Nephron progenitor cell (in vitro differentiated cells): ENCODE measurements at places on chromosomes 13 and 19.

DNA sequence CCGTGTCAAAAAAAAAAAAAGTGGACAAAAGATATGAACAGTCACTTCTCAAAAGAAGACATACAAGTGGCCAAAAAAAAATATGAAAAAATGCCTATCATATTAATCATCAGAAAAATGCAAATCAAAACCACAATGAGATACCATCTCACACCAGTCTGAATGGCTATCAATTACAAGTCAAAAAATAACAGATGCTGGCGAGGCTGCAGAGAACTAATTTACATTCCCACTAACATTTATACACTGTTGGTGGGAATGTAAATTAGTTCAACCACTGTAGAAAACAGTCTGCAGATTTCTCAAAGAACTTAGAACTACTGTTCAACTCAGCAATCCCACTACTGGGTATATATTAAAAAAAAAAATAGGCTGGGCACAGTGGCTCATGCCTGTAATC, 26.5 kb upstream of the FOXO1 start:
- DNase-seq, result no peak

GRCh38 chr19:1624458-1624857, 19.2 kb upstream of the UQCR11 start:
- DNase-seq, result peak; percentile 72

DNA sequence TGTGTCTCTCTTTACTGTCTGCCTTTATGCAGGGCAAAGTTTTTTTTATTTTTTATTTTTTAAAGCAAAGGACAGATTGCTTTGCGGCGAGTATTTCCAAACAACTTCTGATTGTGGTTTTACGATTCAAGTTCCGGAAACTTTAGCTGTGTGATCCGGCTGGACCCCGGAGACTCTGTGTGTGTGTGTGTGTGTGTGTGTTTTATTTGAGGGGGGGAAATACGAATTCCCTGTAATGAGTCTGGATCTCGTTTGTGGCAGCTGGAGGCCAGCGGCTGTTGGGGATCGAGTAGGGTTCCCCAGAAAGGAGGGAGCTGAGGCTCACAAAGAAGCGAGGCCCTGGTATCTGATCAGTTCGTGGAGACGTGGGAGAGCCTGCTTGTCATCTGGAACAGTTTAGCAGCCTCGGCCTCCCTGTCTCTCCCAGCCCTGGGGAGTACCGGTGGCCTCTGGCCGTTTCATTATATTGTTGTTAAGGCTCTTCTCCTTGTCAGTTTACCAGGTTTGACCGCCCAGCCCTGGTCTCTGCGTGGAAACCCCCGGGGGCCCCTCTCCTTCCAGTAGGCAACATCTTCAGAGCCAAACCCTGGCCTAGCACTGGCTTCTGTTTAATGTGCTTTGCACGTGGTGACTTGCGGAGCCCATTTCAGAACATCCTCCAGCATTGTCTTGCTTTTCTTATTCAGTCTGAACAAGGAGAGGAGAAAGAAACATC, 1.3 kb downstream of the FARP1 start:
- peak; percentile 21 for DNase-seq

- no peak for DNase-seq
Measured at GRCh38 chr13:104281910-104282309, 1215.7 kb upstream of the SLC10A2 start.

DNA sequence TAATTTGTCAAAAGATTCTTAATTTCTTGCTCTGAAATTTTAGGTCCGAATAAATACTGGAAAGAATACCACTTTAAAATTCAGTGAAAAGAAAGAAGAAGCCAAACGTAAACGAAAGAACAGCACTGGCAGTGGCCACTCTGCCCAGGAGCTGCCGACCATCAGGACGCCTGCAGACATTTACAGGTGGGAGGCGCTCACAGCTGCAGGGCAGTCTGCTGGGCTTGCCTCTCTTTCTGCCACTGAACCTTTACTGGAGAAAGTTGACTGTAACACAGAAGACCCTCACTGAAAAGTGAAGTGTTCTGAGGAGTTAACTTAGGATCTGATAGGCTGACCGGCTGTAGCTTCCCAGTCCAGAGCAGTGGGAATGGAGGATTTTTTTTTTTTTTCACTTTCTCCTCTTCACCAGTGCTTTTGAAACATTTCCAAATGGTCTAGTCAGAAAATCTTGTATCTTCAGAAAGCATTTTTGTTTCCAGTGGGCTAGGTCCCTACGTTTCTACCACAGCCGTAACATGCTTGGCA, 69.1 kb downstream of the URI1 start:
- DNase-seq, result peak; percentile 5

GRCh38 chr13:113305208-113305607, 8.2 kb downstream of the LAMP1 start:
- DNase-seq, result no peak

GRCh38 chr13:30580852-30581502, 36.7 kb upstream of the USPL1 start:
- no peak for DNase-seq

DNA sequence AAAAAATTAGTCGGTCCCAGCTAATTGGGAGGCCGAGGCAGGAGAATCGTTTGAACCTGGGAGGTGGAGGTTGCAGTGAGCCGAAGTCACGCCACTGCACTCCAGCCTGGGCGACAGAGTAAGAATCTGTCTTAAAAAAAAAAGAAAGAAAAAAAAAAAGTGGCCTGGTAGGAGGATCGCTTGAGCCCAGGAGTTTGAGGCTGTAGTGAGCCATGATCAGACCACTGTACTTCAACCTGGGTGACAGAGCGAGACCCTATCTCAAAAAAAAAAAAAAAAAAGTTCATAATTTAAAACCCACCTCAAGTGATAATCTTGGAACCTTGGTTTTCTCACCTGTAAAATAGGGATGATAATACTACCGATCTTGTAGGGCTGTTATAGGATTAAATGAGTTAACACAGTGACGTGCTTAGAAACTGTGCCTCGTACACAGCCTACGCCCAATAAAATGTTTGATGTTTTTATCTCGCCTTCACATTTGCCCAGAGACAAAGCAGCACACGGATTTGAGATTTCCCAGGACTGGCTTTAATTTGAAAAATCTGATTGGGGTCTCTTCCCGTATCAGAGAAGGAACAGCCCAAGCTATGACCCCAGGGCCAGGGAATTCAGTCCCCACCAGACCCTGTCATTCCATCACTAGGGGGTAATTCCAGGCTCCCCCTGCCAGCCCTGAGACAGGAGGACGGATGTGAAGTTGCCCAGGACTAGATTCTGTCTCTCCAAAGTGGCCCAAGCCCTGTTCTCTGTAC, 3.6 kb downstream of the SERTAD1 start:
- DNase-seq, result no peak

DNA sequence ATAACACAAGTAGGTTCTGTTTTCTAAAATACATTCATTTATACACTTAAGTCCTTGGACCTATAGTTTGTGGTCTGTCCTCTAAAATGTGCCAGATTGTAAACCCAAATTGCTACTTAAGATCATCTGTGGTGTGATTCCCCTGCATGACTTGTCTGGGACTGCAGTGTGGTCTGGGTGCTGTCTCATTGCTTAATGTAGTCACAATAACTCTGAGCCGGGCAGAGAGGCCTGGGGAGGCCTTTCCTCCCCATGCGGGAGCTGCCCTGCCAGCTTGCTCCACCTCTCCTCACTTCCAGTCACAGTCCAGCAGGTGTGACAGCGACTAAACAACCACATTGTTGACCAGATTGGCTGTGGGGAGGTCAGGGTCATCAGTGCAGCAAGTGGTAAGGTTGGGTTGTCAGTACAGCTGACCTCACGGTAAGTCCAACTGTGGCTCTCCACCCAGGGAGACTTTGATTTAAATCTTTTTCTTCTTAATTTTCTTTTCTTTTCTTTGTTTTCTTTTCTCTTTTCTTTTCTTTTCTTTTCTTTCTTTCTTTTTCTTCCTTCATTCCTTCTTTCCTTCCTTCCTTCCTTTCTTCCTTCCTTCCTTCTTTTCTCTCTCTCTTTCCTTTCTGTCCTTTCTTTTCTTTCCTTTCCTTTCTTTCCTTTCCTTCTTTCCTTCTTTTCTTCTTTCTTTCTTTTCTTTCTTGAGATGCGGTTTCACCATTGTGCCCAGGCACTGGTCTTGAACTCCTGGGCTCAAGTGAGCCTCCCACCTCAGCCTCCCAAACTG, 4.4 kb upstream of the TUBA3C start:
- DNase-seq, result no peak

DNA sequence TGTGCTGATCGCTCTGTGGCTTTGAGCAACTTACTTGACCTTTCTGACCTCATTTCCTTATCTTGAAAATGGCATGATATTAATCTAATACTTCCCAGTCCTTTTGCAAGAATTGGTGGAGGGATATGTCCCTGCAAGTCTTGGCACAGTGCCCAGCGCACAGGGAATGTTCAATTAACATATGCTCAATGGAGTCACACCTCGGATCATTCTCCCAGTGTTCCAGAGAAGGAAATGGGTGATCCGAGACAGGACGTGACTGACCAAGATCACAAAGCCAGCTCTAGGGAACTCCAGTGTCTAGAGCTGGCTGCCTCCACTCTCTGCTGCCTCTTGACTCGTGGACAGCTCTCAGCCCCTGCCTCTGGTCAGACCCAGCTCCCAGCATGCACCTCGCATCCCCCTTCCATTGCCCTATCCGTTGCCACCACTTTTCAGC, 3.6 kb downstream of the CDC42EP5 start:
- no peak for DNase-seq

- DNase-seq, result peak; percentile 82
Measured at GRCh38 chr19:1295169-1296012, 9.7 kb downstream of the EFNA2 start.

- no peak for DNase-seq
Measured at GRCh38 chr13:33550885-33551284, 265.3 kb upstream of the STARD13 start.

- peak; percentile 60 for DNase-seq
Measured at GRCh38 chr13:28532388-28533124, 37.6 kb upstream of the FLT1 start.

DNA sequence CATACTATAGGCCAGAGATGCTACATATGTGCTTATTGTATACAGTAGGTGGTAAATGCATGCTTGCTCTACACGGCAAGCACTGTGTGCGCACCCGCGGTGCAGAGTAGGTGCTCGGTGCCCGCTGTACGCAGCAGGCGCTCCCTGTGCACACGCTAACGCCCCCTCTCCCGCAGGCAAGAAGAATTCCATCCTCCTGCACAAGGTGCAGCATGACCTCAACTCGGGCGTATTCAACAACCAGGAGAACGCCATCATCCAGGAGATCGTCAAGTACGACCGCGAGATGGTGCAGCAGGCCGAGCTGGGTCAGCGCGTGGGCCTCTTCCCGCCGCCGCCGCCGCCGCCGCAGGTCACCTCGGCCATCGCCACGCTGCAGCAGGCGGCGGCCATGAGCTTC, 17.7 kb downstream of the POLRMT start:
- no peak for DNase-seq

DNA sequence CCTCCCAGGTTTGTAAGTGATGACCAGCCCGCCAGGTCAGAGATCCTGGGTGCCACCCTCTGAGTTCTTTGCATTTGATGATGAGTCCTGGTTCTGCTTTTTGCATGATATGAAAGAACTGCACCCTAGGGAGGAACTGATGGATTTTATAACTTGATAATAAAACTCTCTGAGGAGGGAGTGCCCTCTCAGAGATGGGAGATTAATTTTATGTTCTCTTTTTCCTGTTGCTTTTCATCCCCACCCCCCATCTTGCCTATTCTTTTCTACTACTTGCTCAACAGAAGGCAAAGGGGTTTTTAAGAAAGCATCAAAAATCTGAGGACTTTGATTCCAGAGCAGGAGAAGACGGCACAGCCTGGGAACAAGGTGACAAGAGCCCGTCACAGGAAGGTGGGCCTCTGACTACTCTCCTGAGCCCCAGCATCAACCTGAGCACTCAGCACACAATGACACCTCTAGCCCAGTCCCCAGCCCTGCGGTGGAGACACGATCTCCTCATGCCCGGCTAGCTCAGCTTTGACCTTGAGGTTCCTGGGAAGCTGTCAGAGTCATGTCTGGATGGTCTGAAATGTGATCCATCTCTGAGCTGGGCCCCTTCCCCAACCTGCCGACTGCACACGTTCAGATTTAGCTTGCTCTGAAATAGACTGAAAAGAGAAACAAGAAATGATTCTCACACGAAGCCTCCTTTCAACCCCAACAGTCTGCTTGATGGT, 69.1 kb downstream of the SIAH3 start:
- peak; percentile 38 for DNase-seq

DNA sequence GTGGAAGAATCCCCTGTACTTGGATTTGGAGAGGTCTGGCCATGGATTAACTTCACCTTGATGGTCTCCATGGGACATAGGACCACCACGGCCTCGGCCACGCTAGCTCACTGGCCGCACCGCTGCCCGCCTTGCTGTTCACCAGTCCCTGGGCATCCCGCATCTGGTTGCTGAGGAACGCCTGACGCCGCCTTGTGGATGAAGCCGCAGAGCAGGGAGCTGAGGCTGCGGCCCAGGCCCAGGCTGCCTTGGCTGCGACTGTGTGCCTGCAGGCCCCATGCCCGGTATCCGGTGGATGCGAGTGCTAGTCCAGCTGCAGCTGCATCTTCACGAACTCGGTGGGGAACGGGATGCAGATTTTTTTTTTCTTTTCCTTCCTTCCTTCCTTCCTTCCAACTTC, 1407.1 kb downstream of the UQCRFS1 start:
- DNase-seq, result no peak

- no peak for DNase-seq
Measured at GRCh38 chr13:114279758-114280355, 1.5 kb upstream of the UPF3A start.

DNA sequence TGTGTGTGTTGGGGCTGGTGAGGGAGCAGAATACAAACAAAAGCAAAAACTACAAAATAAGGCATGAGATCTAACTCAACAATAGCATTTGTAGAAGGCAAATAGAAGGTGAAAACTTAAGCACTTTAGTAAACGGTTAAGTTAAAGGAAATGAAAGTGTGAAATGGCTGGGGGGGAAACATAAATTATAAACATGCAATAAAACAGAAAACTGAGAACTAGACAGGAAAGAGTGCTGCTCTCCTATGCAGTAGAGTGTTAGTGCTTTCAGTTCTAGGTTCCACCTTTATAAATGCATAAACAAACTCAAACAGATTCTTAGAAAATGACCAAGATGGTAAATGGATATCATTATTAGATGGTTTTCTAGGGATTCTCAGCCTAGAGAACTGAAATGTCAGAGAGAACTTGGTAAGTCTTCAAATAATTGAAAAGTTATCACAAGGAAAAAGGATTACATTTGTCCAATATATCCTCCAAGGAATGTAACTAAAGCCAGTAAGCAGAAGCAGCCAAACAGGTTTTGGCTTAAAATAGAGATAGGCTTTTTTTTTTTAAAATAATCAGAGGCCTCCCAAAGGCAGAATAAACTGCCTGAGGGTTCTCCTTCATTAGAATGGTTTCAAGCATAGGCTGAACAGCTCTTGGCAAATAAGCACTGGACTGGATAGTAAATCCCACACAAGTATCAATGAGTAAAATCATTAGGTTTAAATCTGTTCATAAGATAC, 23.3 kb downstream of the RBM26 start:
- DNase-seq, result no peak
